ENCODE measurements at places on chromosomes 11 and 22.

- peak; percentile 56 for DNase-seq
Observed at GRCh38 chr22:41799486-41800347, 762 bp upstream of the CCDC134 start.

DNA sequence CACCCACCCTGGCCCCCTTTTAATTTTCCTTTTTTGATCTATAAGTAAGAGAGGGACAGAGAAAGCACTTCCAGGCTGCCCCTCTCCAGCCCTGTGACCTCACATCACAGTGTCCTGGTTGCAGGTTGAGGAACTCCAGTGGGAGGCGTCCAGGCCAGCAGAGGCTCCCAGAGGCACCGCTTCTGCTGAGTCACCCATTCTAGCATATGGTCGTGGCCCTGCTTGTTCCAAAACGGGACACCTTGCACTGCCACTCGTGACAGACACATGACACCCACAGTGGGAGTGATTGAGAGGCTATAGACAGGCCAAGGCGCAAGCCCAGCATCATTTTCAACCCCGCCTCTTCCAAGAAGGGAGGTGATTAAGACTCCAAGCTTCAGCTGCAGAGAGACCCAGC is 16.0 kb upstream of the TMPRSS4 start:
- DNase-seq: no peak

DNA sequence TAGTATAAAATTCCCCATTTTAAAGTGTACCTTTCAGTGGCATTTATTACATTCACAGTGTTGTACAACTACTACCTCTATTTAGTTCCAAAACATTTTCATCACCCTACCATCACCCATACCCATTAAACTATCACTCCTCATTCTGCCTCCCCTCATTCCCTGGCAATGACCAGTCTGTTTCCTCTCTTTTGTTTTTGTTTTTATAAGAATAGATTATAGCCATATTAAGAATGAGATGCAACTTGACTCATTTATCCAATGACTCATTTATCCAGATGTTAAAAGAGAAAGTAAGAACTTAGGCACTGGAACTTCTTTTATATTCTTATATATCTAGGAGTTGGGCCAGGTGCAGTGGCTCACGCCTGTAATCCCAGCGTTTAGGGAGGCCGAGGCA is 156.3 kb downstream of the FAT3 start:
- DNase-seq: no peak

GRCh38 chr11:3020011-3020410 is 27.9 kb upstream of the NAP1L4 start:
- no peak for DNase-seq

DNA sequence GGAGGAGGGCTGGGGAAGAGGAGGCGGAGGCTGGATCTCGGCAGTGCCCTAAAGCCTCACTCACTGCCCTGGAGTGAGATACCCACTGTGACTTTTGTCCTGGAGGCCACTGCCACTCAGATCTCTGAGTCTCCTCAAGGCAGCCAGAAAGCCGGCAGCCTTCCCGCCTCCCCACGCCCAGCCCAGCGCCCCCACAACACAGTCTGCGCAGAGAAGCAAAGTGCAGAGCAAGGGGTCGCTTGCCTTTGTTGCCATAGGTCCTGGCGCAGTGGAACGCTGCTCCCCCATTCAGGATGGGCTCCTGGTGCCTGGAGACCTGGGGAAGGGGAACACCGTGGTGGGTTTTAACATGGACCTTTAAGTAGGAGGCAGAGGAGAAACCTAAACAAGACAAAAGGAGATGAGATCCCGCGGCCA is 17.6 kb downstream of the PATZ1 start:
- no peak for DNase-seq

DNA sequence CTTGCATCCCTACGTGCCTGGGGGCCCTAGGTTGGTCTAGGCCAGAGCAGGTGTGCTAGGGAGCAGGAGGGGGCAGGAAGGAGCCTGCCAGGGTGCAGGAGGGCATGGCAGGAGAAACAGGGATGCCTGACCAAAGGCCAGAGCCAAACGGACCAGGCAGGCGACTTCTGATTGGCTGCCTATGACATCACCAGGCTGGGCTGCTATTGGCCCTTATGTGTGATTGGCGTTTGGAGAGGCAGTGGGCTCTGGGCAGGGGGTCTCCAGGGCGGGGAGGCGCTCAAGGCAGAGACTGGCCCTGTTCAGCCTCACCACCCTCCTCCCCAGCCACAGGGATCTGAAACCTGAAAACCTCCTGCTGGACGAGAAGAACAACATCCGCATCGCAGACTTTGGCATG is 44.4 kb downstream of the MOB2 start:
- DNase-seq: peak; percentile 8

DNA sequence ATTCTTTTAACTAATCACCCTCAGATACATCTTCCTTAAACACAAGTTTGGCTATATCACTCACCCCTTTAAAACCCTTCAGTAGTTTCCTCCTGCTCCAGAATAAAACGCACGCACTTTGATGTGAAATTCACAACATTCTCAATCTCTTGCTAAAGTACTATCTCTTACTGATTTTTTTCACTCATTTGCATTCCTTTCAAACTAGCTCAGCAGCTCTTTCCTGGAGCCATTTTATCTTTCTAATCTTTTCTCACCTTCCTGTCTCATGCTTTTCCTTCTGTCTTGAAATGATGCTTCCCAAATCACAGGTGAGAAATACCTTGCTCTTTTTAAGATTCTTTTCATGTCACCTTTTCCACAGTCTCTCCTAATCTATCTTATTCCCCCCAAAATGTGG is 1074.4 kb downstream of the DLG2 start:
- DNase-seq: no peak

- peak; percentile 67 for DNase-seq
Observed at GRCh38 chr11:8566613-8567210, 27.3 kb downstream of the STK33 start.

DNA sequence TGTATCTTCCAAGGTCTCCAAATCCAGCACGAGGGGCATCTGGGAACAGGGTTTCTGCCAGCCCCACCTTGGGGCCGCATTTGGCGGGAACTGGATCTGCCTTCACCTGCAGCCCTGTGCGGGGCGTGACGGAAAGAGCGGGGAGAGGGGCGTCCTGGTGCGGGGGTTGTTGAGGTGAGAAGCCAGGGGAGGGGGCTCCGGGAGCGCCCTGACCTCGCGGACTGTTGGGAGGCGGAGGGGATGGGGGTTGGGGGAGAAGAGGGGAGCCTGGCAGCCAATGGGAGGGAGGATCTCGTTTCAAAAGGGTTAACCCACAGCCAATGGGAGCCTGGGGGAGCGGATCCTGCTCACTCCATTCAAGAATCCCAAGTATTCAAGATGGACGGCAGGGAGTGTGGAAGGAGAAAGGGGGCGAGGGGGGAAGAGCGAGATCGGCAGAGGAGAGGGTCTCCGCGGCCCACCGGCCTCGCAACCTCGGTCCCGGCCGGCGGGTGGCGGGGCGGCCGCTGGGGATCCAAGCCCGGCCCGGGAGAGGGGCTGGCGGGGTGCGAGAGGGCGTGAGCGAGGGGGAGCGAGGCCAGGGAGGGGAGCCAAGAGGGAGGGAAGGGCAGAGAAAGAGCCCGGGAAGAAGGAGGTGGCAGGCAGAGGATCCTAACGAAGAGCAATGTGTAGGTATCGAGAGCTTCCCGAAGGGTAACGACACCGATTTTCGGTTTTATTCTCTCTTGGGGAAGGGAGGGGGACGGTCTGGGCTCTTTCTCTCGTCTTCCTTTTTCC is 11.5 kb downstream of the YPEL4 start:
- DNase-seq: peak; percentile 40

GRCh38 chr11:2770761-2771301 is 71.0 kb upstream of the KCNQ1OT1 start:
- no peak for DNase-seq

GRCh38 chr11:66277471-66278362 is at the start of gene CNIH2:
Gene CNIH2, plus strand, starts transcription at chr11:66278175. Its CDS starts 282 bp downstream, at chr11:66278457.
- DNase-seq: peak; percentile 15

DNA sequence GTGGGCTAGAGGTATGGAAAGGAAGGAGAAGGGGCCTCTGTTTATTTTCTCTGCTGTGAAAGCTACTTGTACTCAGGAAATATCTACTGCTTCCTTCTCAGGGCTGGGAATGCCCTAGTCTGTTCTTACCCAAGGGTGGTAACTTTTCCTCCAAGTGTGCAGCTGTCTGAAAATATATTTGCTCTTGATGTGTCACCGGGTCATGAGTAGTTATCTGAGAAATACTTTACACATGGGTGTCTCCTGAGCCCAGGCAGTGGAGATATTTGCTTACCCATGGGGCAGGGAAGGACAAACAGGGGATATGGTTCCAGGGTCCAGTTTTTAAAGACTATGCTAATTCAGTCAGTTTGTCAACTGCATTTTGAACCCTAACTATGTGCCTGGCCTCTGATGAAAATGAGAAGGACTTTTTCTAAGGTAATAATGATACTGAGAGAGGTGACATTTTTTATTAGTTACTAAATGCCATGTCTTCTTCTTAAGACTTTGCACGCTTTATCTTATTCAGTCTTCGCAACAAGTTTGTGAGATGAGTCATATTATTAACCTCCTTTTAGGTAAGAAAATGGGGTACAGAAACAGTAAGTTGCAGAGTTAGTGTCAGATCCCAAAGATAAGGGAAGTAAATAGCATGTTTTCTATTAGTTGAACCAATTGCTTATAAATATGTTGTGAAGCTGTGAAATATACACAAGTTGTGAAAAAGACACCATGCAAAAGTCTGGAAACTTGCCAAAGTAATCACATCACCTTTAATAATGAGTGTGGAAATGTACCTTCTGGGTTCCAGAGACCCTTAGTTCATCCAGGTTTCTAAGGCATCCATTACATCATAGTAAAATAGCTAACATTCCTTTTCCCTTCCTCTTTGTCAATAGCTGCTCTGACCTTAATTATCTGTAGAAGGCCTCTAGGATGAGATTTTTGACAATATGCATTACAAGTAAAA is 22.9 kb downstream of the SYTL2 start:
- DNase-seq: no peak

DNA sequence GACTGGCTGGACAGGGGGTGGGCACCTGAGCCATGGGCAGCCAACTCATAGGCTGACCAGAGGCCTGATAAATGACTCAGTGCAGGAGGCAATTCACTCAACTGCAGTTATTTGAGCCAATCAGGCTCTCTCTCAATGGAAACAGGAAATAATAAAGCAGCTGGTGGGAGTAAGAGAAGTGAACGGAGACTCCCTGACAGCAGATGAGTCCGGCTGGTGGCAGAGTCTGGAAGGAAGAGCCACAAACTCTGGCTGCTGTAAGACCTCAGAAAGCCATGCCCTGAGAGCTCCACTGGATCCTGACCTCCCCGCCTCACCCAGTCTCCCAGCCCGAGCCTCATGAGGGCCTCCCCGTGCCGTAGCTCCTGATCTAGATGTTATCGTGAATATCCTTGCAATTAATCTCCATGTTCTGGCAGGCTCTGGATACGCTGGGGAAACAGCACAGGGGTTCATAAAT is 69.8 kb downstream of the TRIM29 start:
- DNase-seq: no peak

Measured in midbrain (tissue), 1 donor.